ENCODE measurements at places on chromosomes 2 and 18. TPM values are rescaled to one million over a fixed set of nuclear protein-coding genes. Genes with fewer than 3 reads are reported as not detected.
A peak's percentile ranks its signal among the peaks of the same experiment; 100 is the strongest.

DNA sequence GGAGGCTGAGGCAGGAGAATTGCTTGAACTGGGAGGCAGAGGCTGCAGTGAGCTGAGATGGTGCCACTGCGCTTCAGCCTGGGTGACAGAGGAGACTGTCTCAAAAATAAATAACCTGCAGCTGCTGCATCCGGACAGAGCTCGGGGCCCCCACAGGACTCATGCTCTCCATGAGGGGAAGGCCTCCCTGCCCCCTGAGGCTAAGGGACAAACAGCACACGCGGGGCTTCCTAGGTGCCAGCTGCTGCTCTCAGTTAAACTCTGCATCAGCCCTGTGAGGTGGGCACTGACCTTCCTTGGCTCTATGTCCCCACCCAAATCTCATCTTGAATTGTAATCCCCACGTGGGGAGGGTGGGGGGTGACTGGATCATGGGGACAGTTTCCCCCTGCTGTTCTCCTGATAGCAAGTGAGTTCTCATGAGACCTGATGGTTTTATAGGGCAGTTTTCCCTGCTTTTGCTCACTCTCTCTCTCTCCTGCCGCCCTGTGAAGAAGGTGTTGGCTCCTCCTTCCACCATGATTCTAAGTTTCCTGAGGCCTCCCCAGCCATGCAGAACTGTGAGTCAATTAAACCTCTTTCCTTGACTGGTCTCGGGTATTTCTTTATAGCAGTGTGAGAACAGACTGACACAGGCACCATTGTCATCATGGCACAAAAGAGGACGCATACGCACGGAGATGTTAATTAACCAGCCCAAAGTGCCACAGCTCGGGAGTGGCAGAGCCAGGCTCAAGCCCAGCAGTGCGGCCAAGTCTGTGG is 49.9 kb upstream of the TAF1B start:
- no peak for DNase-seq

DNA sequence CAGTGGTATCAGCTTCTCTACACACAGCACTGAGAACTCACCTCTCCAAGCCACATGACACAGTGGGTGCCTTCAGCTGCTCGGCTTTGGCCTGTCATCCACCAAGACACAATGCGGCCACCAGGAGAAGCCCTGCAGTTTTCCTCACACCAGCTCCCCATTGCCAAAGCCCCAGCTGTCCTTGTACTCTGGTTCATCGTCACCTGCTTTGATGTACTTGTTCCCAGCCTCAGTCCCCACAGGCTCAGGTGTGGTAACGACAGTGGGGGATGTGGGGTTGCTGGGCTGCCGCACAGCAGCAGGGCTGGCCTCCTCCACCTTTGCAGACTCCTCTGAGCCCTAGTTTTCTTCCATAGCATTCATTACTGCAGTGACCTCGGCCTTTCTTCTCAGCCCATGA is 387.3 kb downstream of the MEIS1 start:
- no peak for DNase-seq

- DNase-seq, result no peak
Measured at GRCh38 chr2:225534697-225535096, 135.2 kb downstream of the NYAP2 start.

DNA sequence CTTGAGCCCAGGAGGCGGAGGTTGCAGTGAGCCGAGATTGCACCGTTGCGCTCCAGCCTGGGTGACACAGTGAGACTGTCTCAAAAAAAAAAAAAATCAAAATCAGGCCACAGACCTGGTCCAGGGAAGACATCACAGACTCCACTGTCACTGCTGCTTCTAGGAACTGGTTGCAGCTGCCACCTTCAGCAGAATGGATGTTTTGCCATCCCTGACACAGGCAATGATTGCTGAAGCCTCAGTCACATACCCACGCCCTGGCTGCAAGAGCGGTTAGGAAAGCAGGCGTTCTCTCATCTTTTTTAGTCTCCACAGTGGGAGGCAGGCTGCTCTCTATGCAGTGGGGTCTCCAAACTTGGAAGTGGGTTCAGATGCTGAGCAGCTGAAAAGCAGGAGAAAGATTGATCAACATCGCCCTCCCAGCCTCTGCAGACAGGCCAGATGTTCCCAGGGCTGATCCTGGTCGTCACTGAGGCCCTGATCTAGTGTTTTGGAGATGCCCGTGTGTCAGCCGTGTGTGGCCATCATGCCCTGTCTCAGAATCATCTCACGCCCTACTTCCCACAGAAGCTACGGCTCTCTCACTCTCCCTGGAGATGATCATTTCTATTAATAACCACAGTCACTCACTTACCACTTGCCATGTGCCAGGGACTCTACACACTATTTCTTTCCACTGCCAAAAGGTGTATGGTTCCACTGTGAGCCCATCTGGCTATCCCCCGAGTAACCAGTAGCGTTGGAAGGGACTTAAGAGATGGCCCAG is 91.8 kb downstream of the PLB1 start:
- no peak for DNase-seq

- DNase-seq, result no peak
Measured at GRCh38 chr2:57180042-57180567, 866.5 kb upstream of the VRK2 start.

DNA sequence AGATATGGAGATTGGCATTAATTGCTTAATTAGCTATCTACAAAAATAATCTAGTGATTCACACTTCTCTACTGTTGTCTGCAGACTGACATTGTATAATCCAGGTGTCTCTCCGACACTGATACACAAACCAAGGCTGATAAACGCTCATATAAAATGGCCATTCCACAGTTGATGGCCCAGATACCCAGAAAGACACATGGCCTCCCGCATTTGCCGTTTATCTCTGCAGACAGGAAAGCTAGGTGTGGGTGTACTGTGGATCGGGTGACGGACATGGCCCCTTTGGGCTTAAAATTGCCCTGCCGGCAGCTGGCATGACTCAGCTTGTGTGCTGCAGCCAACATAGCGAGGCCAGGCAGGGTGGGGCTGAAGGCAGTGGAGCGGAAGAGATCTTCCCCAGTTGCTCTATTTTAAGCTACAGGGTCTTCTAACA is 18.5 kb downstream of the PMAIP1 start:
- peak; percentile 40 for DNase-seq

Gene XIRP2
- total RNA-seq, result 22.9 TPM

Gene FIGLA
- not detected for total RNA-seq

Gene CCDC141
- 79.4 TPM for total RNA-seq

Gene LONRF2
- total RNA-seq, result 12.8 TPM

Gene HOXD12
- not detected for total RNA-seq

All from left cardiac atrium (tissue), 4 donors.